ENCODE measurements at places on chromosomes 7 and 10.

DNA sequence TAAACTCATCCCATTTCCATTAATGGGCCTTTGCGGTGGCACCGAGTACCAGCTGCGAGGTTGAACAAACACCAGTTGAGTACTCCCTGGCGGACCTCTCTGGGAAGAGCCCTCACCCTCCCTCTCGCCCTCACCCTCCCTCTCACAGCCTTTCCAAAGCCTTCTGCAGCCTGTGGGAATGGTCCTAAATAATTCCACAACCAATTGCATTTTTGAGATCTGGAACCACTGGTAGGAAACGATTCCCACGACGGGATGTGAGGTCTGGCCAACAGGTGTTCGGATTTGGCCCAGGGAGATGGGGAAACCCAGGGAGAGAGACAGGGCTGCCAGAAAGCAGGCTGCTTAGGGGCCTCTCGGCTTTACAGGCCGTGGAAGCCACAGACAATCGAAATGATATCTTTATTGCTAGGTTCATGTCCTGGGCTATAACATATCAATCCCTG lies 5.3 kb downstream of the PTF1A start:
- no peak for DNase-seq

DNA sequence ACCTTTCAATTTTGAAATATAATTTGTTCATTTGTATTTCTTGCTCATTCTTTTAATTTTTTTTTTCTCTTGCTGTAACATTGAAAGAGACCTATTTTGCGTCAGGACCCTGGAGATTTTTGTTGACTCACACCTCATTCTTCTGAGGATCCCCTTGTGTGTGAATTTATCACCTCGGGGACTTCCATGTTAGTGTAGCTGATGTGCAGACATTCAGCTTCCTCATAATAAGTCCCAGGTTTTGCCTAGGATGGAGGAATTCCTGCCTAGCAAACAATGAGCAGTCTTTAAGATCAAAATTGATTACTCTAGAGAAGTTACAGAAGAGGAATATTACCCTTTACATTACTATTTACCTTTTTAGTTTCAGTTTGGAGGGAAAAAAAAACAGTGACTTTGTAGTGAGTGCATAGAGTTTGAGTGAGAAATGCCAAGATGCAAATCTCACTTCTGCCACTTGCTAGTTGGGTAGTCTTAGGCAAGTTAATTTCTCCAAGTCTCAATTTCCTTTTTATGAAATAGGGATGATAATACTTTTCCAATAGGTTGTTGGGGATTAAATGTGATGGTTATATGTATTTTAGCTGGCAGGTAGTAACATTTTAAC lies 14.3 kb downstream of the TES start:
- no peak for DNase-seq

DNA sequence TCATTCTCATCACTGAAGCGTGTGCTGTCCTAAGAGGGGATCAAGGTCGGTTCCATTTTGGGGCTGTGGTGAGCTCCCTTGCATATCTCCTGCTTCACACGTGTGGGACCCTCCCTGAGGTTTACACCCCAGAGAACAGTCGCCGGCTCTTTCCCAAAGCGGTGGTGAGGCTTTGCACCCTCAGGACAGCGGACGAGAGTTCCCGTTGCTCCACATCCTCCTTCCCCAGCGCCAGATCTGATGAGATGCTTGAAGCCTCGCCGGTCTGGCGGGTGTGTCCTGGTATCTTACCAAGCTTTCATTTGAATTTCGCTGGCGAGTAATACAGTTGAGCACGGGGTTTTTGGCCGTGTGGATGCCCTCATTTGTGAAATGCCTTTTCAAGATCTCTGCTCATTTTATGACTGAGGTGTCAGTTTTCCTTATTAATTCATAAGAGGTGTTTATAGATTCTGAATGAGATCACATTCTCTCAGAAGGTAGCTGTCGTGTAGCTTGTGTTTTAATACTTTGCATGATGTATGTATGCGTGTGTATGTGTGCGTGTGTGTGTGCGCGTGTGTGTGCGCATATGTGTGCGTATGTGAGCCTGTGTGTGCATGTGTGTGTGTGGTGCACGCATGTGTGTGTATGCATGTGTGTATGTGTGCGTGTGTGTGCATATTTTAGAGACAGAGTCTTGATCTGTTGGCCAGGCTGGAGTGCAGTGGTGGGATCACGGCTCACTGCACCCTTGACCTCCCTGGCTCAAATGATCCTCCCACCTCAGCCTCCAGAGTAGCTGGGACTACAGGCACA lies 30.7 kb downstream of the ELFN1 start:
- DNase-seq: no peak

DNA sequence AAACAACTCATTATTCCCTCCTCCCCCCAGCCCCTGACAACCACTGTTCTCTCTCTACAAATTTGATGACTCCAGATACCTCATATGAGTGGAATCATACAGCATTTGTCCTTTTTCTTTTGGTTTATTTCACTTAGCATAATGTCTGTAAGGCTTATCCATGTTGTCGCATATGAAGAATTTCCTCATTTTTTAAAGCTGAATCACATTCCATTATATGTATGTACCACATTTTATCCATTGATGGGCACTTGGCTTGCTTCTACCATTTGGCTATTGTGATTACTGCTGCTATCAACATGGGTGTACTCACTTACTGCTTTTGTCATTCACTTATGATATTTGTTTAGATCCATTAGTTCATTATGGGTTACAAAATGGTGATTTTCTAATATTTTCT lies 112.8 kb downstream of the BUB3 start:
- no peak for DNase-seq

GRCh38 chr10:78868456-78868855 lies 200.3 kb upstream of the ZMIZ1 start:
- DNase-seq: no peak

DNA sequence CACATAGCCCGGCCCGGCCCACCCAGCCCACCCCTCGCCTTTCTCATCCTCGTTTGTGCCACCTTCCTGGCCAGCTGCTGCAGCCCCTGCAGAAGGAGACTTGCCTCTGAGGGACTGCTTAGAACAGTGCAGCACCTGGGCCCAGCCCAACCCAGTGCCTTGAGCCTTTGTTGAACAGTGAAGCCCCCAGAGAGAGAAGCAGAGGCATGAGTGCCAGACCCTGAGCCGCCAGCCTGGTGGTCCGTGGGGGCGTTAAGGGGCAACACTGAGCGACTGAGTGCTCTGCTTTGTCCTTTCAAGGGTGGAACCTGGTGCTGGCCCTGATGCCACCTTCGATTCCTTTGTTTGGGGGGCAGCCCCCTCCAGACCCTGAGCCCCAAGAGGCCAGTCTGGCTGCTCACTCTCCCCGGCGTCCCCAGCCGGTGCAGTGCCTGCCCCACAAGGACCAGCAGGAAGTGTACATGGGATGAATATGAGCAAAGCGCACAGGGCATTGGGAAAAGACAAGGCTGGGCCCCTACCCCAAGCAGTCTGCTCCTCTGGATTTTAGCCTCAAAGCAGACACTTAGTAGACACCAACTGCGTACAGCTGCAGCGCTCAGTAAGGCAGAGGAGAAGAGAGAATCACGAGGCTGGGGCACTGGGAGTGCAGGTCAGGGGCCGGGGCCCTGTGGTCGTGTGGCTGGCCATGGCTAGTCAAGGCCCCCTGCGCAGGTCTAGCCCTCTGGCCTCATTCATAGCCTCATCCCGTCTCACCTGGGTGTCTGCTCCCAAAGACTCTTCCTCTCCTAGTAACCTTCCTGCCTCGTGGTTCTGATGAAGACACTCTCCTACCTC lies 95.9 kb downstream of the RGS10 start:
- DNase-seq: no peak
